ENCODE measurements at places on chromosomes 4 and X.

DNA sequence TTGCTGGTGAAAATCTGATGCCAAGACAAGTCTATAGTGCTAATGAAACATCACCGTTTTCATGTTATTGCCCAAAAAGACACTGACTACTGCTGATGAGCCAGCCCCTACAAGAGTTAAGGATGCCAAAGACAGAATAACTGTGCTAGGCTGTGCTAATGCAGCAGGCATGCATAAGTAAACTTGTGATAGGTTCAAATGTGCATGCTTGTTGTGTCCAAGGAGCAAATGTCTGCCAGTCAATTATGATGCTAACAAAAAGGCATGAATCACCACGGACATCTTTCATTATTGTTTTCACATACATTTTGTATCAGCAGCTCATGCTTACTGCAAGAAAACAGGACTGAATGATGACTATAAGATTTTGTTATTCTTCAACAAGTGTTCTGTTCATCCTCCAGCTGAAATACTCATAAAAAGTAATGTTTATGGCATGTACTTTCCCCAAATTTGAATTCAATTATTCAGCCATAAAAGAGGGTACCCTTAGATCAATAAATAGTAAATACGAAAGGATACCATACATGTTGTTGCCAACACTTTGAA lies 306.9 kb upstream of the ARSJ start:
- DNase-seq = no peak

- no peak for DNase-seq
These were observed 9.1 kb upstream of the XAGE2 start for GRCh38 chrX:52359614-52360232.

GRCh38 chr4:173135241-173135847 lies 33.3 kb upstream of the GALNT7 start:
- DNase-seq = no peak

GRCh38 chr4:69833251-69833650 lies 26.7 kb downstream of the SULT1E1 start:
- DNase-seq = no peak

DNA sequence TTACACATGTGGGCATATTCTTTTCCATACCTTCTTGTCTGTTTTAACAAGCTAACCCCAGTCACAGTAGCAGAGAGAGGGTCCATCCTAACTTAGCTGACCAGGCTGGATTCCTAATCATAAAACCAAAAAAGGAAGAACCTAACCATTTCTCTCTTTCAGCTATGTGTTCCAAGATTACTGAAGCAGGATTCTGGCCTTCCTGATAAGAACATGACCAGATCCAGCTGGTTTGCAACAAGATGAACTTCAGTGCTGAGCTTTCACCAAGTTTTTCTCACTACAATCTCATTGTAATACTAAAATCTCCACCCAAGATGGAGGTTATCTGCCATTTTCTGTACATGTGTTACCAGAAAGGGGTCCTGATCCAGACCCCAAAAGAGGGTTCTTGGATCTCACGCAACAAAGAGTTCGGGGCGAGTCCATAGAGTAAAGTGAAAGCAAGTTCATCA lies 20.4 kb upstream of the UBA6 start:
- DNase-seq = no peak

GRCh38 chrX:101415180-101416145 lies 7.4 kb downstream of the HNRNPH2 start:
- peak; percentile 77 for DNase-seq

GRCh38 chrX:109511113-109511512 lies 25.5 kb upstream of the NXT2 start:
- DNase-seq = no peak

Measured in HAP-1 (cell line).